ENCODE measurements at places on chromosomes 13 and 19.

- no peak for DNase-seq
Measured at GRCh38 chr19:55649268-55650125, 1.5 kb downstream of the CCDC106 start.

GRCh38 chr13:104086759-104087158 lies 1020.5 kb upstream of the SLC10A2 start:
- peak; percentile 26 for DNase-seq

DNA sequence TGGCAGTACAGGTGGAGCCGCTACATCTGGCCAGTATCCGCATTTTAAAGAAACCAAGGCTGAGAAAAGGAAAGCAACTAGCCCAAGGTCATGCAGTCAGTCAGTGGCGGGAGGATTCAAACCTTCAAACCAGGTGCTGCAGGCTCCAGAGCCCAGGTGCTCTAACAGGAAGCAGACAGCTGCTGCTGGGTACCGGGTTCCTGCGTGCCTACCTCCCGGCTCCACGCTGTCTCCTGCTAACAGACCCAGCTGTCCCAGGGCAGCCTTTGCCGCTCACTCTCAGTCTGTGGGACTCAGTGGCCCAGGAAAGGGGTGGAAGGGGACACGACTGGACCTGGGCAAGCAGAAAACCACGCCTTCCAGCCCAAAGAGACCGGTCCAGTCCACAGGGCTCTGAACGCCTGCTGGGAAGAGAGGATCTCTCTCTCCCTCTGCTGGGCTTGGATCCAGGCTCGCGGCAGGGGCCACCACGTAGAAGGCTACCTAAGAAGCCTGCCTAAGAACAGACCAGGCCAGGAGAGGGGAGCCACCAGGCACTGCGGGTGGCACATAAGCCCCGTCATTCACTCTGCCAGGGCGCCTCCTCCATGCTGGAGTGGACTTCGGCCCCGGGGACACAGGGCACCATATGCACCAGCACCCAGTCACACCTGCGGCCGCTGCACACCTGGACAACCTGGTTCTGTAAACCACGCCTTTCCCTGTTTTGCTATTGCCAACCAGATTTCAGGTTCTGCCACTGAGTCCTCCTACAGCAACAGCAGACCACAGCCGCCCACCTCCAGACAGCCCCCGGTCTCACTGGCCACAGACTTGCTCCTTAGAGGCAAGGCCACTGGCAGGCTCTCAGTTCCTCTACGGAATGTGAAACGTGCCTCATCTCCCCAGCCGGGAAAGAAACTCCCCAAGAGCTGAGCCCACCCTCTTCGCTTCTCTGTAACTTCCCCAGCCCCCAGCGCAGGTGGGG lies 4.6 kb downstream of the DAPK3 start:
- no peak for DNase-seq

DNA sequence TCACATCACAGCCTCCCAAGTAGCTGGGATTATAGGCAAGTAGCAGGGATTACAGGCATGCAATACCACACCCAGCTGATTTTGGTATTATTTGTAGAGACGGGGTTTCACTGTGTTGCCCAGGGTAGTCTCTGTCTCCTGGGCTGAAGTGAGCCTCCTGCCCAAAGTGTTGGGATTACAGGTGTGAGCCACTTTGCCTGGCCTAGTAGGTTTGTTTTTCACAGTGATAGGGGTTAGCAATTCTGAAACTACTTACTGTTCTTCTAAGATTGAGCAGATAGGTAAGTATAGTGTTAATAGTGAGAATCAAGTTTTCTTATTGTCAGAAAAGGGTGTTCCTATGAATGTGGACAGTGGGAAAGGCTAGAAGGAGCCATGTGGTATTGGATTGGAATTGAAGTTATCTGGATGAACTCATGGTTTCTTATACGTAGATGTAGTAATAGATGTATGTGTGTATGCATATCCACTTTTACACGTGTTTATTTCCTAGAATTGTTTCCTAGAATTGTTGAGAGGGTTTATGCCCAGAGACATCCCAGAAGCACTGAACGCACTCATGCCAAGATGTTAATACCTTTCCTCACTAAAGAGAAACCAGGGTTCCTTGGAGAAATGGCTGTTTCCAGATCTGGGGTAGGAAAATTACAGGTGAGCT lies 49.1 kb downstream of the SAE1 start:
- DNase-seq = no peak

- DNase-seq = no peak
Measured at GRCh38 chr13:36242761-36243160, 28.4 kb upstream of the SOHLH2 start.

- DNase-seq = peak; percentile 99
Measured at GRCh38 chr19:46296722-46297461, at the start of gene HIF3A. HIF3A (plus strand) TSS chr19:46297042; CDS start chr19:46297077, 35 bp downstream.

- no peak for DNase-seq
Measured at GRCh38 chr13:102089177-102089576, 312.7 kb downstream of the FGF14 start.
